Central memory CD4-positive, alpha-beta T cell (primary cell): ENCODE measurements at places on chromosomes 12 and 14.

GRCh38 chr14:74308695-74309094, 6.0 kb upstream of the ABCD4 start:
- no peak for DNase-seq

- no peak for DNase-seq
Measured at GRCh38 chr12:32146074-32146873, 39.6 kb downstream of the BICD1 start.

DNA sequence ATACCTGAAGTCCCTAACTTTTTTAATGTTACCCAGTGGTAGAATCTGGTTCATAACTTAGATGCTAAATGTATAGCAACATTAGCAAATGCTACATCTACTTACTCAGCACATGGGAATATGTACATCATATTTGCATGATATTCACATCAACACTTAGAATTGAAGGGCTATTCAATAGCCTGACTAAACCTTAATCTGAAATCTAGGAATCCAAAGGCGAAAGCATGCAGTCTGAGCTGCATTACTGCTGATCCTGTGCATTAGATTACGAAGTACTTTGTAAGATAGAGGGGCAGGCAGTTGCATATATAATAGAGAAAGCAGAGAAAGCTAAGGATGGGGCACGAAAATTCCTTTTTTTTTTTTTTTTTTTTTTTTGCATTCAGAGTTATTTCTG, 40.4 kb downstream of the SLC38A4 start:
- DNase-seq, result no peak

- DNase-seq, result no peak
Measured at GRCh38 chr14:37594238-37594970, 645 bp downstream of the FOXA1 start.

DNA sequence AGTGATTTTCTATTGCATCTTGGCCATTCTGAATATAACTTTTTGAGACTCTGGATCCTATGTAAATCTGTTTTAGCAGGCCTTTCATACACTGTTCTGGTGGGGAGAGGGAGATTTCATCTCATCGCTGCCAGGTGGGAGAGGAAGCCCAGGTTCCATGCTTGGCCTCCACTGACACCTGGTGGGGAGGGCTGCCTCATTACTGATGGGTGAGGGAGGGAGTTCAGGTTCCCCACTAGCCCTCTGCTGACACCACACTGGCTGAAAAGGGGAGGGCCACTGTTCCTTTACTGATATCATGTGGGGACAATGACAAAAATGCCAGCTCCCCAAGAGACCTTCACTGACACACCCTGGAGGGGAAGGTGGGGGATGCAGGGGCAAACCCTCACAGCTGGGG, 2.4 kb upstream of the GALNT8 start:
- no peak for DNase-seq

GRCh38 chr12:57048423-57049118, 1.4 kb downstream of the MYO1A start:
- no peak for DNase-seq

- DNase-seq, result no peak
Measured at GRCh38 chr14:44979273-44979672, 17.3 kb downstream of the TOGARAM1 start.

GRCh38 chr14:81023095-81023710, 67.8 kb downstream of the TSHR start:
- no peak for DNase-seq

DNA sequence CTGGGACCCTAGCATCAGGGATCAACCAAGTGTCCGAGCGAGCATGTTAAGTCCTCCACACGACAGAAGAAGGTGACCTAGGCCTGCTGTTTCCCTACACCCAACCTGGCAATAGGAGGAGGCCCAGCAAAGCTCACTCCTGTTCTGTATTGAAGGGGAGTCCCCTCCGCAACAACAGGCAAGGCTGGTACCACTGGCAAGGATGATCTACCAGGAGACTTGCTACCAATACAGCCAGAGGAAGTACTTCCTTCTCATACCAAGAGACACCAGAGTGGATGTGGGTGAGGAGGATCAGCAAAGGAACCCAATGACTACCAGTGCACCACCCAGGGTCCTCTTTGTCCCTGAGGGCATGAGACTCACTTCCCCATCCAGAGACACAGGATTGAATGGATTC, 4.9 kb downstream of the KLRC1 start:
- DNase-seq, result no peak

DNA sequence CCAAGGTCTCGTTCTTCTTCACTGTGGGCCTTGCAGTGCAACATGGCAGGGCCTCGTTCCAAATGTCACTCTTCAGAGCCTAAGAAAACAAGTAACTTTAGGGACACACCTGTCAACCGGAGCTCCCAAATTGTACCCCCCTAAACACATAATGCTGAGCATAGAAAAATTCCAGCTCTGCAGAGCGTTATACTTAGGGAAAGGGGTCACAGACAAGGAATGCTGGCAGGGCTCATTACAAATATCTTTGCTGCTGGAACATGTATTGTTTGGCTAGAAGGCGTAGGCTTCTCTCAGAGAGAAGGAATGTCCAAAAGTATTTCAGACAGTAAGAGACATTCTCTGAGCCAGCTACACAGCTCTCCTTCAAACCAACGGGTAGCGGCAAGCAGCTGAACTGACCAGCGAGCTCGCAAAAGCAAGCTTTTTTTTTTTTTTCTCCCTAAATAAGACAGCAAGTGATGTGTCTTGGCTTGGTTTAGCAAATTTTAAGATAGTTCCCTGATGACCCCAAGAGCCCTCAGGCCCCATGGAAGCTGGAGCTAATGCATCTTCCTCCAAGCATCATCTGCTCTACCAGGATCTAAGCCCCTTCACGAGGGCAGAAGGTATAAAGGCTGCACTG, 24.5 kb downstream of the SSH1 start:
- DNase-seq, result no peak

GRCh38 chr12:83408146-83408545, 721.4 kb downstream of the TMTC2 start:
- DNase-seq, result no peak

GRCh38 chr14:102485693-102486512, 23.7 kb downstream of the ANKRD9 start:
- no peak for DNase-seq

GRCh38 chr14:93025055-93025454, 90.7 kb downstream of the ITPK1 start:
- DNase-seq, result no peak

GRCh38 chr12:45290216-45290605, 74.3 kb downstream of the ANO6 start:
- no peak for DNase-seq

DNA sequence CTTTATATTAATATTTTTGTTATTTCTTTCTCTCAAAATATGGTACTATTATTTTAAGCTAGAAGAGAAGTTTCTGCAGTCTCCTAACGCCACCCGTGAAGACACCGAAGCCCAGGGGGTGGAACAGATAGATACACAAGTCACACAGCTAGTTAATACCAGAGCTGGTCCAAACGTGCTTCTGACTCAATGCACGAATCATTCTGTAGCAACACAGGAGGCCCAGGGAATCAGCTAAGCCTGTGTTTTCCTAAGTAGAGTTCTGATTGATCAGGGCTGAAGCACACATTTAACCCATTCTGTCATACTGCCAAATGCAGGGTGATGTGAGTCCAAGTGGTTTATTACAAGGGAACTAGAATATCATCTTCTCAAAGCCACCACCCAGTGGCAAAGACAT, 116.9 kb upstream of the PWP1 start:
- no peak for DNase-seq

- DNase-seq, result no peak
Measured at GRCh38 chr12:3150931-3151835, 74.0 kb downstream of the TSPAN9 start.

DNA sequence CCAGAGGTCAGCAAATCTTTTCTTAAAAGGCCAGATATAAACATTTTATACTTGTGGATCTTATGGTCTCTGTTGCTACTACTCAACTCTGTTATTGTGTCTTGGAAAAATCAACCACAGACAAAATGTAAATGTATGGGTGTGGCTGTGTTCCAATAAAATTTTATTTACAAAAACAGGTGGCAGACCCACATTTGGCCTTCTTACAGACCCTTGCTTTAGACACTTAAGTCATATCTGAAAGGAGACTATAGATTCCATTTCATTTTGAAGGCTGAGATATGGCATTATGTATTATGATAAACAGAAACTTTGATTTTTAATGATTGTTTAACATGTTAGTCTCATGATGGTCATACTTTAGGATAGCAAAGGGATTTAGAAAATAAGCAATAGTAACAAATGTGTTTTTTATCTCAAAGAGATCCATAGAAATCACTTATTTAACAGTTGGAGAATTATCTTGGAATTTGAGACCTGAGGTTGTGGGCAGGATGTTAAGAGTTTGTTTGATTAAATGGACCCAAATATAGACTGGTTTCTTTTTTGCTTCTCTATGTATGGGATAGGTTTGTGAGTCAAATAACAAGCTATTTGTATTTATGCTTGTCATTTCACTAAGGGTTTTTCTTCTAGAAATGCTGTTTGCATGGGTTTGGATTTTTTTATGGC, 51.2 kb downstream of the PPFIBP1 start:
- DNase-seq, result no peak

GRCh38 chr12:111692575-111693210, 6.8 kb downstream of the ACAD10 start:
- no peak for DNase-seq

- no peak for DNase-seq
Measured at GRCh38 chr14:106665814-106666213, 1139.4 kb downstream of the TMEM121 start.

- no peak for DNase-seq
Measured at GRCh38 chr12:52689239-52689638, 9.0 kb upstream of the KRT1 start.

DNA sequence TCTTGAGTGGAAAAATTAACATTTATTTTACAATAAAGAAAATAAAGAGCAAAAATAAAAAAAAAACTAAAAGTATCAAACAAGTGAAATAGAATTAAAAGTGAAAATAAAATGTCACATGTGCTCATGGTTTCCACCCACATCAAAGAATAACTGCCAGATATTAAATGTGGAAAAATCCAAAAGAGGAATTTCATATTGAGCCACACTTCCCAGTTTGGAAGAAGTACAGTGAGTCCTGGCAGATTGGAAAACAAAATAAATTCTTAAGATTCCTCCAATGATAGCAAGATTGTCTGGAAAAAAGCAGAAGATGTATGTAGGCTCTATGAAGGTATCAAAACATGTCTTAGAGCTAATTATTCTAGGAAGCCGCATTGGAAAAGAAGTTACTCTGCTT, 1019.5 kb downstream of the SLC6A15 start:
- no peak for DNase-seq

- DNase-seq, result no peak
Measured at GRCh38 chr14:95143808-95144620, 13.3 kb downstream of the DICER1 start.

GRCh38 chr12:24937553-24938244, 11.2 kb downstream of the BCAT1 start:
- no peak for DNase-seq

DNA sequence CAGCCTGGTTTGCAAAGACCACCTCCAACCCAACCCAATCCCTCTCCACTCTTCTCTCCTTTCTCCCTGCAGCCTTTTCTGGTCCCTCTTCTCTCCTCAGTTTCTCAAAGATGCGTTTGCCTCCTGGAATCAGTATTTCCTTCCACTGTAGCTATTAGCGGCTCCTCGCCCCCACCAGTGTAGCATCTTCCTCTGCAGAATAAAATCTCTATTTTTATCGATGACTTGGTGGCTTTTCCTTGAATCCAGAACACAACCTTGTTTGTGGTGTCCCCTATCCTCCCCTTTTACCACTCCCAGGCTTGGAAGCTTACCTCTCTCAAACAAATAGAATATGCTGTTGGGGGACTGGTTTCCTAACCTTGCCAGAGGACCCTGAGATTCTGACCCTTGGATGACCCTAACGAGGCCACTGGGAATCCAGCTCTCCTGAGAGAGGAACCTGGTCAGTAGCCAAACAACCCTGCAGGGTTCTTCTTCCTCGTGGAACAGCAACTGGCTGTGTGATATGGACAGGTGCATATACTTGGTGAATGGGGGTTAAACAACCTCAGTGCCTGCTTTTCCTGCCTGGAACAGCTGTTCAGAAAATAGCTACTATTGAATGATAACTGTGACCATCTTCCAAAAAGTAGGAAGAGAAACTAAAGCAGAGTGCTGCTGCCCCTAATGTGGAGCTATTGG, 4.4 kb downstream of the WNT1 start:
- DNase-seq, result no peak

GRCh38 chr14:52125885-52126284, 57.0 kb upstream of the NID2 start:
- DNase-seq, result no peak

- DNase-seq, result no peak
Measured at GRCh38 chr12:131002216-131002631, 48.5 kb downstream of the ADGRD1 start.

DNA sequence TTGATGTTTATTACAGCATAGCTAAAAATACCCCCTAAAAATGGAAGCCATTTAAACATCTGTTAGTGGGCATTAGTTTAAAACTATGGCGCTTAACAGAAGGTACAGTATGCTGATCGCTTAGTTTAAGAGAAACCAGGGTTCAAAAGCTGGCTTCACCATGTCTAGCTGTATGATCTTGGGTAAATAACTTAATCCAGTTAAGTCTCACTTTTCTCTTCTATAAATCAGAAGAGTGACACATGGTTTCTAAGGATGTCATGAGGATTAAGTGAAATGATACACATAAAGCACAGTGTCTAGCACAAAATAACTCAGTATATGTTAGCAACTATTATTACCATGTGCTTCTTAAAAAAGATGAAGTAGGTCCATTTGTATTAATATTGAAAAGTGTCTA, 38.7 kb downstream of the STK38L start:
- no peak for DNase-seq

DNA sequence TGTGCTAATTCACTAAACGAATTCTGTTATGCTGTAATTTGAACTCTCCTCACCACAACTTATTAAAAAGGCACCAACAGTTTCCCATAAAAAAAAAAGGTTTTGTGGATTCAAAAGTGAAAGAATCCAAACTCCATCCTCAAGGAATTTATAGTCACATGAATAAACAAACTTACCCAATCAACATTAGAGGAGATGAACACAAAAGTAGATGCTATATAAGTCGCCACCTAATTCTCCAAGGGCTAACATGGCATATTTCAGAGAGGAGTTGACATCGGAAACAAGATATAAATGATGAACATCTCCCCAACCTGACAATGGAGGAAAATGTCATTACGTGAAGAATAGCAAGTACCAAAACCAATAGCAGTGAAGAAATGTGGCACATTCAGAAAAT, 265.5 kb upstream of the PRKD1 start:
- no peak for DNase-seq

- DNase-seq, result no peak
Measured at GRCh38 chr12:80714846-80715245, 1.9 kb upstream of the MYF5 start.

- no peak for DNase-seq
Measured at GRCh38 chr12:97535582-97535981, 73.0 kb downstream of the RMST start.

GRCh38 chr14:64641760-64642159, 62.5 kb upstream of the PLEKHG3 start:
- no peak for DNase-seq
